Right forelimb (tissue), 1 donor: ENCODE measurements at places on chromosomes 2 and 18.

GRCh38 chr2:195706161-195706900 lies 49.3 kb downstream of the SLC39A10 start:
- DNase-seq, result no peak

DNA sequence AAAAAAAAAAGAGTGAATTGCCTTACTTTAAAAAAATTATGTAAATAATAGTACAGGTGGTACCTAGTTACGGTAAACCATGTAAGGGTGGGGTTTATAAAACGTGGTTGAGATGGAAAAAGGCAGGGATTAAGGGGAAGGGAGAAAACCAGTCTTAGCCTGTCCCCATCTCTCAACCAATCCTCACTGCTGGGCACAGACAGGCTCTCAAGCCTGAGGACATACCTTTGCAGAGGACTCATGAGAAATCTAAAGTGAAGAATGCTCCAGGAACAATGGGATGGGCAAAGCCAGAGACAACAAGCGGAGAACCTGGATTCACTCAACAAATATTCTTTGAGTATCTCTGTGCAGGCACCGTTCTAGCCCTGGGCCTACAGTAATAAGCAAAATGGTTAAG lies 3.4 kb upstream of the IGFBP2 start:
- DNase-seq, result no peak

DNA sequence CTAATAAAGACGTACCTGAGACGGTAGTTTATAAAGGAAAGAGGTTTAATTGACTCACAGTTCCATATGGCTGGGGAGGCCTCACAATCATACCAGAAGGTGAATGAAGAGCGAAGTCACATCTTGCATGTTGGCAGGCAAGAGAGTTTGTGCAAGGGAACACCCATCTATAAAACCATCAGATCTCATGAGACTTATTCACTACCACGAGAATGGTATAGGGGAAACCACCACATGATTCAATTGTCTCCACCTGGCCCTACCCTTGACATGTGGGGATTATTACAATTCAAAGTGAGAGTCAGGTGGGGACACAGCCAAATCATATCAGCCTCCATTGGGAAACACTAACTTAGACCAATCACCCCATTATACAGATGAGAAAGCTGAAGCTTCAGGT lies 81.4 kb downstream of the SKA1 start:
- no peak for DNase-seq

DNA sequence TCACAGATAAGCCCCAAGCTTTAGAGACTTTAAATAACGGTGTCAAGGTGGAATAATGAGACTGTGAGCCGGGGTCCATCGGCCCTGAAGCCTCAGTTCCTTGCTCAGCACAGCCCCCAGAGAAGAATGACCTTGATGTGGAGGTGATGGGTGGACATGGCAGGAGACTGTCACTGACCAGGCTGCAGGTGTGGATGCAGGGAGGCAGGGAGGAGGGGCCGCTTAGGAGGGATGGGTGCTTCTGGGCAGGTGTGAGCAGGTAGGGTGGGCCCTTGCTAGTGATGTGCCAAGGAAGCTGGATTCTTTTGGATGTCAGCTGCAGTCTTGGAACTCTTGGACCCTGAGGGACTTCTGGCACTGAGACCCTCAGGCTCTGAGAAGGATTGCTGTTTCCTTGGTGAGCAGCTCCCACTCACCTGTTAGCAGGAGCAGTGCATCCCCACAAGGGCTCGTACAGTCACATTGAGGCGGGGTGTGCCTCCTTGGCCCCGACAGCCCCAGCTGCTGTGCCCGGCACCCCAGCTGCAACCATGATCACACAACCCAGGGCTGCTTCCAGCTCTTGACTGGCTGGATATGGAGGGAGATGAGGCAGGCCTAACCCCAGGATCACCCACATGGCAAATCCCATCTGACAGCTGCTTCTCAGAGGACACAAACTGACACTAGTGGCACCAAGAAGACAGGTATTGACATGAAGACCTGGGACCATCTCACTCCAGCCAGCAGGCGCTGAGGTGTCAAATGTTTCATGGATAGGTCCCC lies 209.8 kb upstream of the HDAC4 start:
- no peak for DNase-seq

GRCh38 chr2:218839430-218839829 lies 7.8 kb upstream of the PRKAG3 start:
- DNase-seq, result no peak

DNA sequence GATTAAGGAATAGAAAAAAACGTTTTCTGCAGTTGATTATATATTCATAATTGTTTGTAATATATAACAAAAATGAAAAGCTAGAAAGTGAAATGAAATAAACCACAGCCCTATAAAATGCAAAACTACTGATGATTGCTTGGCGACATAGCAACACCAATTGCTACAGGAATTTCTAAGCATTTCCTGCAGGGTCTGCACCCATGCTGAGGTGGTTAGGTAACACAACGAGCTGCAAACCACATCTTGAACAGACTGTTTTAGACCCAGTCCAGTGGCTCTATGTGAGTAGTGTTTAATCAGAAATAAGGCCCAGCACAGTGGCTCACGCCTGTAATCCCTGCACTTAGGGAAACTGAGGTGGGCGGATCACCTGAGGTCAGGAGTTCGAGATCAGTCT lies 17.2 kb upstream of the UGT1A9 start:
- no peak for DNase-seq

- no peak for DNase-seq
These were observed 234.3 kb upstream of the CYRIA start for GRCh38 chr2:16899958-16900357.
